ENCODE measurements at places on chromosomes 3 and 15.
A peak's percentile ranks its signal among the peaks of the same experiment; 100 is the strongest.

GRCh38 chr3:150631515-150632221 lies 28.5 kb downstream of the SELENOT start:
- DNase-seq, result no peak

- DNase-seq, result no peak
Measured at GRCh38 chr15:23787346-23788105, 100.4 kb upstream of the NDN start.

DNA sequence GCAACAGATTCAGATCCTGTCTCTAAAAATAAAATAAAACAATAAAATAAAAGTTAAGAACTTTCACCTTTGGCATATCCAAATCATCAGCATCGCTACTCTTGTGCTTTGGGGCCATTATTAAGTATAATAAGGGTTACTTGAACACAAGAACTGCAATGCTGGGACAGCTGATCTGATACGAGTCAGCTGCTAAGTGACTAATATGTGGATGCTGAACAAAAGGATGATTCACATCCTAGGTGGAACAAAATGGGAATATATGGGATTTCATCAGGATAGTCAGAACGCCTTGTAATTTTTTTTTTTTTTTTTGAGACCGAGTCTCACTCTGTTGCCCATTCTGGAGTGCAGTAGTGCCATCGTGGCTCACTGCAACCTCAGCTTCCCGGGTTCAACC lies 29.7 kb downstream of the BUB1B start:
- DNase-seq, result no peak

GRCh38 chr3:42179110-42179725 lies 86.8 kb downstream of the CCK start:
- DNase-seq, result peak; percentile 62

DNA sequence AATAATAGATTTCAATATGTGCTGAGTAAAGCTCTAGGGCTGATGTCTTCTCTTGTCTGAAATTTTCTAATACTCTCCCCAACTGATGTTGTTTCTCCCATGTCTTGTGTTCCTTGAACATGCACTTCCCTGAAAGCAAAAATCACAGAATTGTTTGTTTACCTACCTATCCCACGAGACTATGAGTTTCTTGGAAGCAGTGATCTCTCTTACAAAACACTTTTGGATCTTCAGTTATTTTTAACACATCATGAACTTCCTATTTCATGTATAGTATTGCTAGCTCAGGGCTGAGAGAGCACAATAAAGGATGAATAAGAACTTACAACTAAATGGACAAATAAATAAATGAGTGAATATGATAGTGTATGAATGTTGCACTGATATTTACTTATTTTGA lies 365.0 kb downstream of the ROBO2 start:
- DNase-seq, result no peak

DNA sequence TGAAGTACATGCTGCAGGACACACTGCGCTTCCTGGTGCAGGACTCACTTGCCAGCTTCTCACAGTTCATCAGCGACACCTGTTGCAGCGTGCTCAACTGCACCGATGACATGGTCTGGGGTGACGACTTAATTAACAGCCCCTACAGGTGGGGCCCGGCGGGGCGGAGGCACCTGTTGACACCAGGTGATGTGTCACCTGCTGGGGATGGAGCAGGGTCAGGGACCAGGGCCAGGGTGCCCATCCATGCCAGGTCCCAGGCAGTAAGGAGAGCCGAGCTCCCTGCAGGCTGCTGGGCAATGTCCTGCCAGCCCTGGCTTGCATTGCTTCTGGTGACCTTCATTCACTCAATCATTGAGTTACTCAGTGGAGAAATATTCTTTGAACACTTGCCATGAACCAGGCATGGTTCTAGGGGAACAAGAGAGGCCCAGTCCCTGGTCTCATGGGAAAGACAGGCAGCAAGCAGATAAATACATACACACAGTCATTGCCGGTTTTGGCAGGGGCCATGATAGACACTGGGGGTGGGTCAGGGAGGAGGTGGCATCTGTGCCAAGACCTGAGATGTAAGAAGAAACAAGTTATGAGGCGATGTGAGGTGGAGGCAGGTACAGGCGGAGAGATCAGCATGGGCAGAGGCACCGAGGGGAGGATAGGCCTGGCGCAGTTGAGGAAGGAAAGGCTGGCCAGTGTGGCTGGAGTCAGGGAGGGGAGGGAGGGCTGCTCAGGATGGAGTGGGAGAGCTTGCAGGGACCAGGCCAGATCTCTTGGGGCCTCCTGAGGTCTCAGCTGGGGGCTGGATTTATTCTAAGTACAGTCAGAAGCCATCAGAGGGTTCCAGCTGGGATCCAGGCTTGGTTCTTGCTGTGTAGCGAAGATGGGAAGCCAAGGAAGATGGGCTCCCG lies 30.8 kb downstream of the DNAH1 start:
- DNase-seq, result no peak

DNA sequence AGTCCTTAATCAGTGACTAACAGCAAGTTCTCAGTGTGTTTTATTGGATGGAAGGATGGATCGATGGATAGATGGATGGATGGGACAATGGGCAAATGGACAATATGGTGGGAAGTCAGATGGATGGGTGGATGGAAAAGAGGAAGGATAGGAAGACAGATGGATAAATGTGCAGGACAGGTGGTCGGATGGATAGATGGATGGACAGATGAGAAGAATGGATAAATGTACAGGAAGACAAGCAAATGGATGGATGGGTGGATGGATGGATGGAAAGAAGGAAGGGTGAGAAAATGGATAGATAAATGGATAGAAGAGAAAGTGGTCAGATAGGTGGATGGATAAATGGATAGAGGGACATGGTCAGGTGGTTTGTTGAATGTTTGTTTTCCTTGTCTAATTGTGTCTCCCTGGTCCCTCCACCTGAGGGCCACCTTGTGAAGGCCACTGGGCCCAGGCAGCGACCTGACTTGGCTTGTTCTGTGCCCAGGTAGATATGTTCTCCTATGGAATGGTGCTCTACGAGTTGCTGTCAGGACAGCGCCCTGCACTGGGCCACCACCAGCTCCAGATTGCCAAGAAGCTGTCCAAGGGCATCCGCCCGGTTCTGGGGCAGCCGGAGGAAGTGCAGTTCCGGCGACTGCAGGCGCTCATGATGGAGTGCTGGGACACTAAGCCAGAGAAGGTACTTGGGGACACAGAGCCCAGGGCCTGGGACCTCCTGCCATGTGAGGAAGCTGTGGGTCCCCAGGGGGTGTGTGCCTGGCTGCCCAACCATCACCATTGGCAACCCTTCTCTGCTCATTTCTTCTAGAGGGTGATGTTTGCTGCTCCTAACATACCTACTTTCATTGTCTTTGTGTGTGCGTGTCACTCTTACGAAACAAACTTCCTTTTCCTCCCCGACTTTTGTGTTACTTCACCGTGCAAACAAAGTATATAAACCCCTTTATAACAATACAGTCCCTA lies 137.5 kb downstream of the LRRK1 start:
- DNase-seq, result no peak

DNA sequence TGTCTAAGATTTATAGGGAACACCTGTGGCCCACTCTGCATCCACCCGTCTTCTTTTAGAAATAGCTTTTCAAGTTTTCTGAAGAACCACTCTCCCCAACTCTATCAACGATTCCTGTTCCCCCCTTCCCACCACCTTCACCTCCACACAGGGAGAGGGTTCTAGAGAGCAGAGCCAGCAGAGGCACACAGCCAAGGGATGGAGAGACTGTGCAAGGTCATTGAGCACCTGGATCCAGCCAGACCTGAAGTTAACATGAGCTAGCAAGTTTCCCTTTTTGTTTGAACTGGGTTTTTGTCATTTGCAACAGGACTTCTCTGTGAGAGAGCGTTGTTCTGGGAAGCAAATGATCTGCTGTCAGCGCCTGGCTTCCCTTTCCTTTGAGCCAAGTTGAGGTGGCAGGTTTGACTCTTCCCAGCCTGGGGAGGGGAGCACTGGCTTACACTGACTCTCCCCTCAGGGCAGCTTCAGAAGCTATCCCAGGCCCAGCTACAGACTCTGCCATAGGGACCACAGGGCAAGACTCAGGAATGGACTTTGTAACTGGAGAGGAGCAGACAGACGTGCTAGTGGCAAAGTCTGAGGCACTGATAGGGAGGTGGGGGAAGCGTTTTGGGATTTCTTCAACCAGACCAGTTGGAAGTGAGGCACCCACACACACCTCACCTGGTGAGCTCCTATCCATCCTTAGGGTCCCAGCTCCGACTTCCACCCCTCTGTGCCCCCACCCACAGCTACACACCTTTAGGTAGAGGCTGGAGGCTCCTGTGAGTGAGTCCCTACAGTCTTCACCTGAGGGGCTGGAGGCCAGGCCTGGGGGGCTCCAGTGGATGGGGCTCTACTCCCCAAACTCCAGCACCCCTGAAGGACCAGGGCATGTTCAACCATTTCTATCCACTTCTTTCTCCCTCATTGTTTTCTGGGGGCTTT lies 19.4 kb upstream of the PLXNA1 start:
- no peak for DNase-seq

DNA sequence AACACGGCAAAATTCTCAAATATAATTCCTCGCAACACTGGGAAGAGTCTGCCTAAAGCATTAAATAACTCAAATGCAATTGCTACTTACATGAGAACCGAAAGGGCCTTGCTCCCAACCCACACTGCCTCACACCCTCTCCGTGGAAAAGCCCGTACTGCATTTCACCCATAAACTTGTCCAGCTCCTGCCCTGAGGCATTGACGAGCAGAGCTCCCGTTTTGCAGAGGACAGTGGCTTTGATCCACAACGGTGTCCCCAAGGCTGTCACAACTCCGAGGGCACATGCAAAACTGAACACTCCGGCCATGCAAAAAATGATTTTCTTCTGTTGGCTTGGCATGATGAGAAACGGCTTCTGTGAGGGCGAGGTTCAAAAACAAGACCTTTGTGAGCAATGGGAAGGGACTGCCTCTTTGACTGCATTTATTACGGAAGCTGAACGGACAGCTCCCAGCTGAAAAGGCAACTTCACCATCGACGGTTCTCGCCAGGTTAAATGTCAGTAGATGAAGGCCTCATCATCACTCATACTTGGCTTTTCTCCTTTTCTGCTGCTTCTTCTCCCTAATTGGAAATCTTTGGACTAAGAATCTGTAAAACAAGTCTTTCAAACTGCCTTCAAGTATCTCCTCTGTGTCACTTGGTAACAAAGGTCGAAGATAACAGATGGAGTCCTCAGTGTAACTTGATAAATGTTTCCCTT lies at the start of gene CLRN1:
TSS of gene CLRN1 (minus strand) at position 362 of the 706 bp plus-strand sequence. CDS start at position 343, 19 bp downstream.
- DNase-seq, result no peak

GRCh38 chr3:79086514-79086913 lies 681.3 kb downstream of the ROBO1 start:
- peak; percentile 72 for DNase-seq

DNA sequence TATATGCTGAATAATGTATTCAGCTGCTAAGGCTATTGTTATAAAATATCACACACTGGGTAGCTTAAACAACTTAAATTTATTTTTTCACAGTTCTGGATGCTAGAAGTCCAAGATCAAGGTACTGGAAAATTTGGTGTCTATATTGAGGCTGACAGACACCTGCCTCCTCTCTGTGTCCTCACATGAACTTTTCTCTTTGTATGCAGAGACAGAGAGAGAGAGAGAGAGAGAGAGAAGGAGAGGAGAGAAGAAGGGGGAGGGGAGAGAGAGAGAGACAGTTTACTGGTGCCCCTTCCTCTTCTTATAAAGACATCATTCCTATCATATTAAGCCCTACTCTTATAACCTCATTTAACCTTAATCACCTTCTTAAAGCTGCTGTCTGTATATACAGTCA lies 320.1 kb upstream of the THBS1 start:
- no peak for DNase-seq

GRCh38 chr3:134067531-134068161 lies 37.9 kb upstream of the SLCO2A1 start:
- DNase-seq, result no peak

DNA sequence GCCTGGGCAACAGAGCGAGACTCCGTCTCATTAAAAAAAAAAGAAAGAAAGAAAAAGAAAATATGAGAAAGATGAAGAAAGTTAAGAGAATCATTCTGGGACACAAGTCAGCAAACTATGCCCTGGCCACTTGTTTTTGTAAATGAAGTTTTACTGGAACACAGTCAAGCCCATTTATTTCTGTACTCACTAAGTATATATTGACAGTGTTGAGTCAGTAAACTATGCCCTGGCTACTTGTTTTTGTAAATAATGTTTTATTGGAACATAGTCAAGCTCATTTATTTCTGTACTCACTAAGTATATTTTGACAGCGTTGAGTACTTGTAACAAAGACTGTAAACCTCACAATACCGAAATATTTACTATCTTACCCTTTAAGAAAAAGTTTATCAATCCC lies 42.2 kb upstream of the SIN3A start:
- no peak for DNase-seq

GRCh38 chr3:109035082-109035481 lies 81.4 kb upstream of the GUCA1C start:
- DNase-seq, result no peak

GRCh38 chr15:94021621-94022320 lies 209.6 kb upstream of the MCTP2 start:
- no peak for DNase-seq

DNA sequence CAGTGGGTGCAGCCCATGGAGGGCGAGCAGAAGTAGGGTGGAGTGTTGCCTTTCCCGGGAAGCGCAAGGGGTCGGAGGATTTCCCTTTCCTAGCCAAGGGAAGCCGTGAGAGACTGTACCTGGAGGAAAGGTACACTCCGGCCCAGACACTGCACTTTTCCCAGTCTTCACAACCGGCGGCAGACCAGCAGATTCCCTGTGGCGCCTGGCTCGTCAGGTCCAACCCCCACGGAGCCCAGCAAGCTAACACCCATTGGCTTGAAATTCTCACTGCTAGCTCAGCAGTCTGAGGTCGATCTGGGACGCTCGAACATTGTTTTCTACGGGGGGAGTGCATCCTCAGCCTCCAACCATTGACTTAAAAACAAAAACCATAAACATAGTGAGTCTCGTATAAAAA lies 26.5 kb downstream of the CCNB2 start:
- DNase-seq, result no peak

- peak; percentile 75 for DNase-seq
Measured at GRCh38 chr3:9503283-9503682, 50.3 kb downstream of the LHFPL4 start.

DNA sequence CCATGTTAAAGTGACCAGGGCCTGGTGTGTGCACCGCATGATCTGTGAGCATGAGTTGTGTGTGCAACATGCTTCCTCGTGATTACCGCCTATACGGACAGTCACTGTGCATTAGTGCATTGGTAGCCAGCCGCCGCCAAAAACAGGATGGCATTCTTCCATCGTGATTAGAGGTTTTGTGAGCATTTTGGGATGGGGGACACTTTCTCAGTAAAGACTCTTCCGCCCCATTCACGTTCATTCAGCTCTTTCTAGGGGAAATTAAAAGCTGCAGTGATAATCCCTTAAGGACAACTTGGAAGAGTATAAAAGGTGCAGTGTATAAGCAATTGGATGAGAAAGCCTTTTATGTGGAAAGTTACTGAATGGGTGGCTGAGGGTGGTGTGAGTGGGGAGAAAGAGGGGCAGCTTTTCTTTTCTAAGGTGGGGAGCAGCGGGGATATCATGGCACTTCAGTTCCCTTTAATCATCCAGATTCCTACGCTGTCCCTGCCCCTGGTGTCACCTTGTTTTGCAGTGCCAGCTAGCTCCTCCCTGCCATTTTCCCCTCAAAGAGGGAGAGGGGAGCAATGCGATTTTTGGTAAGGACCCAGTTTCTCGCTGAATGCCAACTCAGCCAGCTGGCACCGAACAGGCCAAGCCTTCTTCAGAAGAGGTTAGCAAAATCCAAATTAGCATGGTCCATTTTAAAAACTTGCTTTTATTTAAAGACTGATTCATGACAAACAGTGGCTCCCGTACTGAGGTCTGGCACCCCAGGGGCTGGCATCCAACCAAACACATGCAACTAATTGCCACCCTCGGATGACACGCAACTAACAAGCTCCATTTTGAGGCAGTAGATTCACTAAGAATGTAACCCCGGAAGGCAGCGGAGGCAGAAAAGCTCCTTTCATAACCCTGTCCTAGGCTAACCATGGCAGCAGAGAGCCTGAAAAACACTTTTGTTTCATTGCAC lies 447.8 kb downstream of the FHIT start:
- peak; percentile 60 for DNase-seq
